Coronary artery (tissue), 2 donors: ENCODE measurements at places on chromosomes 6 and 20.

DNA sequence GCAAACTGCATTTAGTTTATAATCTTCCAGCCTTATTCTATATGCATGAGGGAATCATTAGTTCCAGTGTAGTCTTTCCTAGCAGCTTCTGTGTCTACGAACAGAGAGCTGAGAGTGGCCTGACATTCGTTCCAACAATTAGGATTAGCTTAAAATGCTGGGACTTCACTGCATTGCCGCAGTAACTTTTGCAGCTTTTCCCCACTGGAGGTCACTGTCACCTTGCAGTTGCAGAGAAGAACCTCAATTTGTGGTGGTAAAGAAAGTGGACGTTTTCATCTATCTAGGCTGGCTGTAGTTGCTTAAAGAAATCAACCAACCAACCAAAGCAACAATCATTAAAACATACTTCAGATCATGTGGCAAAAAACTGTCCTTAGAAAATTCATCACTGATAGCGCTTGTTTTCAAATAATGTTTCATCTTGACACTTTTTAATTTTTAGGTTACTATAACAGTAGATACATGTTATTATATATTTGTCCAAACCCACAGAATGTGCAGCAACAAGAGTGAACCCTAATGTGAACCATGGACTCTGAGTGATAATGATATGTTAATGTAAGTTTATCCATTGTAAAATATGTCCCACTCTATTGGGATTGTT is 12.2 kb downstream of the MYLK4 start:
- DNase-seq = no peak

- DNase-seq = no peak
Measured at GRCh38 chr6:9484091-9484490, 930.8 kb downstream of the TFAP2A start.

DNA sequence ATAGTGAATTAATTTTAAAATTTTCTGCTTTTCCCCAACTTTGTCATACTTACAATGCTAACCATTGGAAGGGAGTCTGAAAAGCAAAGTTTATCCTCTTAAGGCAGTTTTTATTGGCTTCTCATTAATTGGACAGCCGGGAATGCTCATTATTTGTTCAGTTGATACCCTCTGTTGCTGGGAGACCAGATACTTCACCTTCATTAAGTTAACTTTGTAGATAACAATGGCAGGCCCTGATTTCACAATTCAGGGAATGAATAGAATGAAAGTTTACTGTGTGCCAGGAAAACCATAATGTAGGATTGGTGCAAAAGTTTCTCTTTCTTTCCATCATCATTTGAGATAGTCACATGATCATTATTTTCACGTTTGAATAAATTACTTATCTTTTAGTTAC is 49.0 kb downstream of the COL19A1 start:
- no peak for DNase-seq

DNA sequence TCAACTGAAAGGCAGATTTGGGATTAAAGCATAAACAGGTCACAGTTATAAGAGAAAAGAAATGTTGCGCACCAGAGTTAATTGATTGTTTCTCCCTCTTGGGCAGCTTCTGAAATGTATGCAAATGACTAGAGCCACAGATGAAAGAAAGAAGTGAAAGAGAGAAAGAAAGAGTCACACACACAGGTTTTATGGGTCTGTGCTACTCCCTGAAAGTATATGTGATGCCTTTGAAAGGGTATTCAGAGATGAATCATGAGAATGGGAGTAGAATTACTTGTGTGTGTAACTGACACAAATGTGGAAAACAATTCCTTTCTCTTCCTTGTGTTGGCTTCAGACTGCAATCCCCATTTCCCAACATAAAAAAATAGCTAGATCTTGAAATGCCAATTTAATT is 196.9 kb downstream of the FOXA2 start:
- DNase-seq = no peak

GRCh38 chr6:42744351-42744893 is 1.5 kb downstream of the TBCC start:
- DNase-seq = no peak

DNA sequence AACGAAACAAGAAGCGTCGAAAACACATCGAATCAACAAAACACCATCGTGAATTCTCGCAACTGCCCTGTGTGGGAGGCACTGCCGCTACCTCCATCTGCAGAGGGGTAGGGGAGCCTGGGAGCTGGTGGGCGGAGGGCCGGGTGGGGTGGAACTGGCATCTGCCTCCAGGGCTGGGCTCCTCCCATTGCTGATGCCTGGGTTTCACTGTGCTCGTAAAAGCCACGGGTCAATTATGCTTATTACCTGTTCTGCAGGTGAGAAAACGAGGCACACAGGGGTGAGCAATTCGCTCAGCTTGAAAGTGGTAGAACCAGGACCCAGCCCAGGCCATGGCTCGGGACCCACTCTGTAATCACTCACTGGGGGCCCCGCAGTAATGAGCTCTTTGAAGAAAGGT is 16.5 kb upstream of the SULF2 start:
- no peak for DNase-seq

GRCh38 chr6:140809694-140810101 is 1323.0 kb upstream of the GJE1 start:
- DNase-seq = no peak

- DNase-seq = no peak
Measured at GRCh38 chr6:166743406-166744222, 116.6 kb upstream of the RPS6KA2 start.

GRCh38 chr6:148244217-148244935 is 98.3 kb upstream of the SASH1 start:
- DNase-seq = no peak

GRCh38 chr6:167237438-167238145 is 53.5 kb upstream of the UNC93A start:
- no peak for DNase-seq
